ENCODE measurements at places on chromosomes 2 and 18. TPM values are rescaled to one million over a fixed set of nuclear protein-coding genes. Genes with fewer than 3 reads are reported as not detected.

Gene C1GALT1C1L
- total RNA-seq, result 1.0 TPM

Gene CRYBA2
- not detected for total RNA-seq

Gene LAMA1
- 3.6 TPM for total RNA-seq

Gene HEATR5B
- total RNA-seq, result 18.7 TPM

Gene DNER
- 0.44 TPM for total RNA-seq

Gene CFAP221
- not detected for total RNA-seq

Gene PKDCC
- total RNA-seq, result 129 TPM
